K562 (cell line): ENCODE measurements at places on chromosomes 6 and 20. TPM values are rescaled to one million over a fixed set of nuclear protein-coding genes. Genes with fewer than 3 reads are reported as not detected.

- peaks cover 14% of the 10 kb centered on the region for H3K4me1 ChIP-seq
- H3K36me3 ChIP-seq, result no peaks in the 10 kb centered on the region
- no peaks in the 10 kb centered on the region for H3K27me3 ChIP-seq
- no peak overlapping the region for H3K4me3 ChIP-seq
Observed at GRCh38 chr6:139475241-139475640, 100.8 kb upstream of the CITED2 start.

TSPO2 gene
- total RNA-seq, result not detected in 2 replicates

- H3K36me3 ChIP-seq, result no peaks in the 10 kb centered on the region
- DNase-seq, result no peak
- no peaks in the 10 kb centered on the region for H3K4me1 ChIP-seq
- H3K27me3 ChIP-seq, result peaks cover 2% of the 10 kb centered on the region; the same call in 1 of the 3 replicates
- no peak overlapping the region for H3K4me3 ChIP-seq
Observed at GRCh38 chr6:135904666-135905065, 53.2 kb downstream of the PDE7B start.

GRCh38 chr20:16601047-16601446 lies 27.8 kb upstream of the KIF16B start:
- H3K4me3 ChIP-seq, result no peak overlapping the region
- H3K27me3 ChIP-seq, result no peaks in the 10 kb centered on the region; the same call in 1 of the 2 replicates
- H3K27ac ChIP-seq, result no peak overlapping the region
- H3K4me1 ChIP-seq, result no peaks in the 10 kb centered on the region

GRCh38 chr6:121925534-121926255 lies 473.8 kb upstream of the HSF2 start:
- no peaks in the 10 kb centered on the region for H3K4me1 ChIP-seq
- H3K27me3 ChIP-seq, result no peaks in the 10 kb centered on the region
- H3K4me3 ChIP-seq, result no peak overlapping the region
- no peak for DNase-seq

- peaks cover 32% of the 10 kb centered on the region; the same call in 2 of the 3 replicates for H3K36me3 ChIP-seq
- DNase-seq, result no peak
- peaks cover 19% of the 10 kb centered on the region for H3K4me1 ChIP-seq
- H3K27ac ChIP-seq, result no peak overlapping the region; the same call in 2 of the 3 replicates
Observed at GRCh38 chr6:108565893-108566292, 5.2 kb downstream of the FOXO3 start.

PSORS1C2 gene
- total RNA-seq, result not detected in 2 replicates

- no peaks in the 10 kb centered on the region for H3K36me3 ChIP-seq
- no peak for DNase-seq
- peaks cover 10% of the 10 kb centered on the region; the same call in 2 of the 3 replicates for H3K4me1 ChIP-seq
- no peak overlapping the region for H3K27ac ChIP-seq
- no peaks in the 10 kb centered on the region for H3K27me3 ChIP-seq
Observed at GRCh38 chr20:5154543-5154925, 27.7 kb downstream of the CDS2 start.

CFB gene
- 0.91 and 1.1 TPM in 2 replicates for total RNA-seq

DNA sequence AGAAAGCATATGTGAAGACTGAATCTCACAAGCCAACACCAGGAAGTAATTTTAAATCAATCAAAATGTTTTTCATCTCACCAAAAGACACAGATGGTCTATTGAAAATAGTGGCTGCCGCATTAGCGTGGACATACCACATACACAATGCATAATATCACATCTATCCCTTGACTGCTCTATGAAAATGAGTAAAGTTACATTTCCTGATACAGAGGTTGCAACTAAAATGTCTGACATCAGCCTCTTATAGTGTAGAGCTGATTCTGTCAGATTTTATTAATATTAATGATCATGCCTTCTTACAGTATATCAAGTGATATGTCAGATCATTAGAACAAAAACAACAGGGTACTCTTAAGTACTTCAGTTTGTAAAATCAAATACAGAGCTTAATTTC lies 339.8 kb upstream of the EPHA7 start:
- no peaks in the 10 kb centered on the region for H3K4me1 ChIP-seq
- no peak overlapping the region for H3K27ac ChIP-seq
- H3K4me3 ChIP-seq, result no peak overlapping the region
- H3K36me3 ChIP-seq, result no peaks in the 10 kb centered on the region

- no peaks in the 10 kb centered on the region for H3K27me3 ChIP-seq
- H3K27ac ChIP-seq, result peak overlapping the region; percentile 65; the same call in 2 of the 3 replicates
- no peak overlapping the region for H3K4me3 ChIP-seq
- peaks cover 75% of the 10 kb centered on the region for H3K4me1 ChIP-seq
- no peak for DNase-seq
- H3K36me3 ChIP-seq, result peaks cover 54% of the 10 kb centered on the region
Observed at GRCh38 chr20:50517817-50518154, 7.6 kb downstream of the PTPN1 start.

SOX4 gene
- 0.27 and 0.29 TPM in 2 replicates for total RNA-seq

MAPK13 gene
- total RNA-seq, result 0.69 and 0.84 TPM in 2 replicates

GRCh38 chr20:60250251-60250650 lies 292.0 kb downstream of the CDH26 start:
- no peaks in the 10 kb centered on the region for H3K4me1 ChIP-seq
- no peaks in the 10 kb centered on the region for H3K36me3 ChIP-seq
- no peak overlapping the region for H3K27ac ChIP-seq
- H3K4me3 ChIP-seq, result no peak overlapping the region

TXLNB gene
- total RNA-seq, result not detected in 2 replicates

FRK gene
- total RNA-seq, result 0.13 and 0.22 TPM in 2 replicates

- no peaks in the 10 kb centered on the region for H3K36me3 ChIP-seq
- DNase-seq, result peak; percentile 81
- H3K27ac ChIP-seq, result peak overlapping the region; percentile 72
- no peaks in the 10 kb centered on the region for H3K27me3 ChIP-seq
Observed at GRCh38 chr6:10640412-10640811, 54.0 kb downstream of the C6orf52 start.

NKX2-2 gene
- not detected in 2 replicates for total RNA-seq

GRCh38 chr20:41004531-41005360 lies 23.9 kb upstream of the TOP1 start:
- H3K27ac ChIP-seq, result peak overlapping the region; percentile 31; the same call in 1 of the 3 replicates
- H3K4me1 ChIP-seq, result peaks cover 38% of the 10 kb centered on the region
- H3K4me3 ChIP-seq, result no peak overlapping the region
- no peaks in the 10 kb centered on the region for H3K27me3 ChIP-seq
- no peaks in the 10 kb centered on the region for H3K36me3 ChIP-seq
- no peak for DNase-seq

CST5 gene
- not detected in 2 replicates for total RNA-seq

SMPDL3A gene
- 0.81 and 0.91 TPM in 2 replicates for total RNA-seq

PCK1 gene
- 0.54 and 0.73 TPM in 2 replicates for total RNA-seq

PRDM13 gene
- not detected in 2 replicates for total RNA-seq

- no peak overlapping the region for H3K27ac ChIP-seq
- H3K36me3 ChIP-seq, result no peaks in the 10 kb centered on the region
- no peak overlapping the region for H3K4me3 ChIP-seq
- H3K4me1 ChIP-seq, result no peaks in the 10 kb centered on the region
- H3K27me3 ChIP-seq, result peaks cover 3% of the 10 kb centered on the region; the same call in 1 of the 3 replicates
Observed at GRCh38 chr6:87995461-87995860, 52.2 kb upstream of the SPACA1 start.
